Fibroblast of lung (primary cell): ENCODE measurements at places on chromosomes 6 and 20. TPM values are rescaled to one million over a fixed set of nuclear protein-coding genes. Genes with fewer than 3 reads are reported as not detected.

The TRIM39 gene
- 6.7 and 7.8 TPM in 2 replicates for polyA plus RNA-seq

The NR2E1 gene
- polyA plus RNA-seq: not detected in 2 replicates

The PMEPA1 gene
- 0.19 and 1.0 TPM in 2 replicates for polyA plus RNA-seq

The CAPN11 gene
- polyA plus RNA-seq: not detected in 2 replicates

The PFDN4 gene
- polyA plus RNA-seq: 59.7 and 87.0 TPM in 2 replicates

The WFDC2 gene
- not detected in 2 replicates for polyA plus RNA-seq

The PGC gene
- polyA plus RNA-seq: not detected in 2 replicates

The MCM3 gene
- 40.3 and 89.5 TPM in 2 replicates for polyA plus RNA-seq

The DZANK1 gene
- 1.2 and 1.3 TPM in 2 replicates for polyA plus RNA-seq

The CST4 gene
- polyA plus RNA-seq: 0.16 TPM in 1 of 2 replicates, not detected in the other

The DNAAF9 gene
- polyA plus RNA-seq: 10.6 and 11.7 TPM in 2 replicates

The TRIM31 gene
- not detected in 2 replicates for polyA plus RNA-seq

The NUP43 gene
- 23.7 and 26.0 TPM in 2 replicates for polyA plus RNA-seq

The KCNK16 gene
- not detected in 2 replicates for polyA plus RNA-seq

The DEFB121 gene
- polyA plus RNA-seq: not detected in 2 replicates

The CDS2 gene
- 42.0 and 59.7 TPM in 2 replicates for polyA plus RNA-seq

The KCNS1 gene
- 0.24 and 0.33 TPM in 2 replicates for polyA plus RNA-seq

The JPH2 gene
- 0.51 and 4.9 TPM in 2 replicates for polyA plus RNA-seq

The TP53TG5 gene
- polyA plus RNA-seq: 0.14 TPM in 1 of 2 replicates, not detected in the other

The MYB gene
- polyA plus RNA-seq: 0.16 and 0.35 TPM in 2 replicates

The PEX7 gene
- polyA plus RNA-seq: 9.3 and 10.2 TPM in 2 replicates

The CITED2 gene
- polyA plus RNA-seq: 230 and 370 TPM in 2 replicates

The POFUT1 gene
- polyA plus RNA-seq: 39.6 and 41.0 TPM in 2 replicates

The MAS1 gene
- polyA plus RNA-seq: not detected in 2 replicates

The AURKA gene
- 32.7 and 89.3 TPM in 2 replicates for polyA plus RNA-seq

The KLHDC3 gene
- polyA plus RNA-seq: 44.3 and 54.0 TPM in 2 replicates

The PHACTR1 gene
- 0.43 and 0.60 TPM in 2 replicates for polyA plus RNA-seq

The LAMA2 gene
- polyA plus RNA-seq: 19.5 and 22.7 TPM in 2 replicates

The LHFPL5 gene
- polyA plus RNA-seq: not detected in 2 replicates

The CCN5 gene
- 1.6 and 122 TPM in 2 replicates for polyA plus RNA-seq

The ACAT2 gene
- 108 TPM in 2 replicates for polyA plus RNA-seq

The ELOVL5 gene
- 71.6 and 96.7 TPM in 2 replicates for polyA plus RNA-seq

The RAET1L gene
- not detected in 2 replicates for polyA plus RNA-seq

The SLC22A16 gene
- polyA plus RNA-seq: not detected in 2 replicates

The TSHZ2 gene
- 0.15 and 0.59 TPM in 2 replicates for polyA plus RNA-seq

The BPIFB1 gene
- polyA plus RNA-seq: not detected in 2 replicates

The SNAI1 gene
- 1.4 and 1.8 TPM in 2 replicates for polyA plus RNA-seq

The BCAS4 gene
- 14.1 and 26.0 TPM in 2 replicates for polyA plus RNA-seq

The RNF182 gene
- 3.2 and 14.1 TPM in 2 replicates for polyA plus RNA-seq

The C20orf96 gene
- polyA plus RNA-seq: 8.5 and 8.9 TPM in 2 replicates

The OPN5 gene
- polyA plus RNA-seq: not detected in 2 replicates
